ENCODE measurements at places on chromosomes 13 and 19.

DNA sequence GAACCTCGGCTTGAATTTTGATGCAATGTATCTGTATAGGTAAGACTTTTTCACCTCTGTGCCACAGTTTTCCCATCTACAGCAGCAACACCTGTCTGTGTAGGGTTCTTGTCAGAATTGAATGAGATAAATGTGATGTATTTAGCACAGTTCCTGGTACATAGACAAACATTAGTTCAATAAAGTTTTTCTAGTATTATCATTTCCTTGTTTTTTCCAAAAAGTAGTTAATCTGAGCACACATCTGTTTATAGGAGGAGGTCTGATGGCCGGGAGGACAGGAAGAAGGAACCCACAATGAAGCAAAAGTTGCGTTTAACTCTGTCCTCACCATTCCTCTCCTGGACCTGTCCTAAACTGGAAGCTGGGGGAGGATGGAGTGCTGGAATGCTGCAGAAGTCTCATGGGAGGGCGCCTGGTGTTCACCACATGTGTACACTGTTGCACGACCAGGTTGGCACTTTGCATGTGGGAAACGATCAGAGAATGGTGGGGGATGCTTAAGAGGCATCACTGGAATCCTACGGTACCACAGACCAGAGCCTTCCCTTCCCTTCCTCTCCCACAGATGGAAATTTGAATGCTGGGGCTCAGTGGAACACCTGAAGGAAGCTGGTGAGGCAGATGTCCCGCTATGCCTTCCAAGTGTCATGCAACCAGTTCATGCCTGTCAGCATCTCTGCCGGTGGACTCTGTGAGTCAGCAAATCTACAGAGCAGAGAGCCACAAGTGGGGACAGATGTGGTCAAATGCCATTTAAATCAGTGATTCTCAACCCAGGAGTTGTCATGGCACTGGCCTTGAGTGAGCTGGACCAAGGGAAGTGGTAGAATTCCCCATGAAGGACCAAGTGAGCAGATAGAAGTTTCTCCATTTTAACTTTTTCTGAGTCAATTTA, 315.6 kb downstream of the DLEU7 start:
- DNase-seq: no peak

DNA sequence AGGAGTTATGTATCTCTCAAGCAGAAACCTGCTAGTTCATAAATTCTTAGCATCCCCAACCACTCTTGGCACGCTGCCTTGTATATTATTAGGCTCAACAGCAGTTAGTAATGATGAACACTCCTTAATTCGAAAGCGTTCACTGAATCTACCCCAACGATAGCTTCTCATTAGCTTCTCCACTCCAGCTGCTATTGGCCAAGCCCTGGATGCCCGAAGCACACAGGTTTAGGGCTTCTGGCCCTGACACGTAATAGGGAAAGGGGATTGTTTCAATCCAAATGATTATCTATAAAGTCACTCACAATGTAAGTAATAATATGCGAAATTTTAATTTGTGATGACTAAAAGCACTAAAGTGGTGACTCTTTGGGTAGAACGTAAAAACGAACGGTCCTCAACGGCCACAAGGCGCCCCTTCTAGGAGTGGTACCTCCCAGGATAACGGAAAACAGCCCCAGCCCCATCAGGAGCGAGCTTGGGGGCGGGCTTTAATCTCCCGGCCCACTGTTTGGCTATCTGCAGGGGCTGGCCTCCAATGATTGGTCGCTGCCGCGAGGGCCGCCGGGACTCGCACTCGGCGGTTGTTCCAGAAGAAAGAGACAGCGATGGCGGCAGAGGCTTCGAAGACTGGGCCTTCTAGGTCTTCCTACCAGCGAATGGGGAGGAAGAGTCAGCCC, at the start of gene RNF17:
RNF17 (plus strand) TSS at position 574 of the 680 bp plus-strand sequence; CDS start at position 609, 35 bp downstream.
- DNase-seq: no peak

DNA sequence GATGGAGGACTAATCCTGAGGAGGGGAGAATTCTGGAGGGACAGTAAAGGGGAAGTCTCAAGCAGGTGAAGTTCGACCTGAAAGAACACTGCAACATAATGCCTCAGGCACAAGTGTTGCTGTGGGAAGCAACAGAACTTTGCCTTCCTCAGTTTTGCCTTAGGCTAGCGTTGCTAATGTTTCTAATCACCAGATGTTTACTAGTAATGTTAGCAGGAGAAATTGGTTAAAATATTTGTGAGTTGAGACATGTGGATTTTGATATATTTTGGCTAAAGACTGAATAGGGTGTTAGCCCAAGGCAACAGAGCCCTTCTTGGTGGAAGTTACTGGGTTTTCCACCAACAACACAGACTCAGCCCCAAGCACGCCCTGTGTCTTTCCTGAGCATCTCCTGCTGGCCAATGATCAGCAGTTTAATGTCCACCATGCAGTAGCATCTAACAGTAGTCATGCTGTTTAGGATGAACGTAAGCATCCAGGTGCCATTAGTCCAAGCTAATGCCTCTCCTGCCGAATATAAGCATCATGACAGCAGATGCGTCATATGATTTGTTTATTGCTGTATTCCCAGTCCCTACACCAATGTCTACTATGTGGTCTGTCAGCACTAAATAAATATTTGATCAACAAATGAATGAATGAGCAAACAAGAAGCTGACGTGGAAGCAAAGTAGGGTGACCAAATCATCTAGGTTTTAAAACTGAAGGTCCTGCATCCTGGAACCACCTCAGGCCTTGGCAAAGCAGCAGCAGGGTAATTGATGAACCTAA, 511.9 kb upstream of the HTR2A start:
- DNase-seq: no peak

- no peak for DNase-seq
Measured at GRCh38 chr19:7554990-7555864, 19.7 kb downstream of the PNPLA6 start.

- no peak for DNase-seq
Measured at GRCh38 chr19:42115219-42115618, 17.0 kb downstream of the POU2F2 start.

DNA sequence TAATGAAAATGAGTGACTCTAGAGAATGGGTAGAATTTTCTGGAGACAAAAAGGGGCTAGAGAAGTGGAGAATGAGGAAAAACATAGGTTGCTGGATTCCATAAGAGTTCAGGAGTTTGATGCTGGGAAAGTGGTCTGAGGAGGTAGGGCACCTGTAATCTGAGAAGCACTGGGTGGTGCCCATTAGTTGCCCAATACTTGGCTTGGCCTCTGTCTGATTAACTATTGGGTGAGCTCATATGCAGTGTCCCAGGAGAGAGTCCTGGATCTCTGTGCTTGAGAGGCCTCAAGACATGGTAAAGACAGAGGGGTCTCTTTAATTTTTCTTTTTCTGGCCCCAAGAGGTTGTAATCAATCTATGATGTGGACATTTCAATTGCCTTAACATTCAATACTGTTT, 390.1 kb downstream of the TDRD3 start:
- no peak for DNase-seq

- no peak for DNase-seq
Measured at GRCh38 chr13:21606251-21606650, 2.3 kb upstream of the MICU2 start.

- DNase-seq: no peak
Measured at GRCh38 chr19:3950871-3951861, 18.3 kb downstream of the NMRK2 start.

DNA sequence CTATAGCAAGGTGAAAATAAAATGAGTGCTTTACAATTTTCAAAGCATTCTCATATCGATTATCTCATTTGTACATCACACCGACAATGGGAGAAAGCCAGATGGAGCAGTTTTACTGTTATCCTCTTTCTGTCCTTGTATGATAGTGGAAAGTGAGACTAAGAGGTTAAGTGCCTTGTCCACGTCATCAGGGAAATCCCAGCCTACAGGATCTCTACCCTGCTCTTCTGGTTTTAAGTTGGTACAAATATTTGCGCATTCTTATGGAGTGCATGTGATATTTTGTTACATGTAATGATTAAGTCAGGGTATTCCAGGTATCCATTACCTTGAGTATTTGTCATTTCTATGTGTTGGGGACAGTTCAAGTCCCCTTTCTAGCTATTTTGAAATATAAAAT, 12.4 kb upstream of the ENOX1 start:
- no peak for DNase-seq

DNA sequence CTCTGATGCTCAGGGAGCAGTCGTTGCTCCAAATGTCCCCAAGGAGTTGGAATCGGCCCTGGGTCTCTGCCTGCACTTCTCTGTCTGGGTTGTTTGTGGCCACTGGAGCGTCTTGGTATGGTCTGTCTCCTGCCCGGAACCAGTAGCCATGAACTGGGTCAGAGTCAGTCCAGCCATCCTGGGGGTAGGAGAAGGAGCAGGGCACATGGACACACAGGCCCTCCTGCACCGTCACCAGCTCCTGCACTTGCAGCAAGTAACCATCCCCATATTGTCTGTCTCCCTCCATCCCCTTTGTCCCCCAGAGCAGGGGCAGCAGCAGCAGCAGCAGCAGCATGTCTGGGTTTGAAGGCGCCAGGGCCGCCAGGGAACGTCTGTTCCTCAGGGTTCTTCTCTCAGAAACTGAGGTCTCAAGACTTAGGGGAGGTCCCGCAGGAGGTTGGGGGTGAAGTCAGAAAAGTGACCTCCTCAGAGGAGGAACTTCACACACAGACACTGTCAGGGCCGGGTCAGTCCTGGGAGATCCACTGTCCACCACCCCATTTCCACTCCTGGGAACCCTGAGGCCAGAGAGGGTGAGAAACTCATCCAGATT, at the start of gene SIGLEC8:
SIGLEC8 (minus strand) TSS at position 404 of the 595 bp plus-strand sequence; CDS start at position 337, 67 bp downstream.
- DNase-seq: no peak

GRCh38 chr19:44596428-44597130, 16.8 kb upstream of the IGSF23 start:
- no peak for DNase-seq

- no peak for DNase-seq
Measured at GRCh38 chr13:114042066-114042815, 68.4 kb upstream of the C13orf46 start.

DNA sequence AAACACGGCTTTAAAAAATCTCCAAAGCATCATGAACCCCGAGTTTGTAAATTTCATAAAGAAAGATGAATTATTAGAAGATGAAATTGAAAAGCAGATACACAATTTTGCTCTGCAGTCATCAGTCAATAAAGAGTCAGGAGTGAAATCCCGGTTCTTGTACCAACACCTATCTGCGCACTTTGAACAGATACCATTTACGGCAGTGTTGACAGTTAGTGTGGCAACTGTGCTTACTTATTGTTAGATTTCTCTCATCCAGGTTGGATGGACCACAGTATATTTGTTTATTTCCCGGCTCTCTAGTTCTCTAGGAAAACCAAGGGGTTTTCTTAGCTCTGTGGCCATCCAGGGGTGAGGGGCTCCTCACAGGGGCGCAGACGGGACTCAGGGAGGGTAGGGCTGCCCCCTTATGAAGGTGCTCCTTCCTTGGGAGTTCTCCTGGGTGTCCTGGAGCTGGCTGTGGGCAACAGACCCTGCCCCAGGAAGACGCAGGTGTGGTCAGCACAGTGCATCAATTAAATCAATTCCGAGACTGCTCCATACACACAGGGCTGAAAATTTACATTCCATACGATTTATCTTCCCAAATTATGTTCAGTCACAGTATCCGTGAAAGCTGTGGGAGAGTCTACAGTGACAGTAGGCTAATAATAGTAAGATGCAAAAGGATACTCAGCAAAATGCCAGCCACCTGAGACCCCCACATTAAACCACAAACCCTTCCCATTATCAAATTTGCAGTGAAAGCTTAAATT, 107.0 kb upstream of the C1QTNF9B start:
- no peak for DNase-seq

DNA sequence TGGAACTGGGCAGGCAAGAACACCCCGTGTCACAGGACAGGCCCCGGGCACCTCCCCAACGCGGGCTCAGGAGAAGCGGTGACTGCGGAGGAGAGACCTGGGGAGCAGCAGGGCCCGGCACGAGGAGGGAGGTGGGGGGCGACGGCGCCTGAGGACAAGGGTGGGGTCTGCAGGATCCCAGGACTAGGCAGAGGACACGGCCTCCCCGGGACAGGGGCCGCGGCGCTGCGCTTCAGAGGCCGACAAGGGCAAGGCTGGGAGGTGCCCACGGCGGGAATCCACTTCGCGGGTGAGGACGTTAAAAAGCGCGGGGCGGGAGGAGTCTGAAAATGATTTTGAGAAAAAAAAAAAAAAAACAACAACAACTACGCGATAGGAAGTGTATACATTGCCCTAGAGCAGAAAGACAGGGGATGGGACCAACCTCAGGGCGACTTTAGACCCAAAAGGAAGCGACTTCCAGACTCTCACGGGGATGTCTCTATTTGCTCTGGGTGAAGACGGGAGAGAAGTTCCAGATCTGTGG, 44.9 kb downstream of the ZNF611 start:
- DNase-seq: peak; percentile 70

- DNase-seq: no peak
Measured at GRCh38 chr13:35448465-35448864, 28.0 kb downstream of the MAB21L1 start.

DNA sequence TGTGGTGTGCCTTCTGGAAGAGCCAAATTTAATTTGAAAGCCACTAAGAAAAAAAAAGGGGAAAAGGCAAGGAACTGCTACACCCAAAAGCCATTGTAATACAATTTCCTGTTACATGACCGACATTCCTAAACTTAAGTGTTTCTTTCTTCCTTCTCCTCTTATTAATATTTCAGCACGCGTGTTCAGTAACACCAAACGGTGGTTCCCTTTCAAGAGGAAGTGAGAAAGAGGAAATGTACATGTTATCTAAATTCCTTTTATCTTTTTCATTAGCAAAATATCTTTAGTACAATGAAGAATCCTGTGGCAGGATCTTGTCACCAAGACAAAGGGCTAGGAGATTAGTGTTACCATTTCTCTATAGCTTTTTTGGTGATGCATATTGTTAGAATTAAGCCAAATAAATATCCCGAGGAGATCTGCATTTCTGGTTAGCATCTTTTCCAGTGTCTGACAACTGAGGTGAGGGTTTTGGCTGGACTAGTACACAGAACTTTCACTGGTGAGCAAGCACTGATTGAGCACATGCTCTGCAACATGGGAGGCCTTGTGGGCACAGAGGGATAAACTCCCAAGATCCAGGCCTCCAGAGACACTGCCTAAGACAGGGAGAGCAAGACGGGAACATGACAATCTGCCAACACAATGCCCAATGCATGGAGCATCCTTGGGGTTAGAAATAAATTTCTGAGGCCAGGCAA, 22.1 kb downstream of the LATS2 start:
- DNase-seq: no peak
